ENCODE measurements at places on chromosomes 4 and X.

DNA sequence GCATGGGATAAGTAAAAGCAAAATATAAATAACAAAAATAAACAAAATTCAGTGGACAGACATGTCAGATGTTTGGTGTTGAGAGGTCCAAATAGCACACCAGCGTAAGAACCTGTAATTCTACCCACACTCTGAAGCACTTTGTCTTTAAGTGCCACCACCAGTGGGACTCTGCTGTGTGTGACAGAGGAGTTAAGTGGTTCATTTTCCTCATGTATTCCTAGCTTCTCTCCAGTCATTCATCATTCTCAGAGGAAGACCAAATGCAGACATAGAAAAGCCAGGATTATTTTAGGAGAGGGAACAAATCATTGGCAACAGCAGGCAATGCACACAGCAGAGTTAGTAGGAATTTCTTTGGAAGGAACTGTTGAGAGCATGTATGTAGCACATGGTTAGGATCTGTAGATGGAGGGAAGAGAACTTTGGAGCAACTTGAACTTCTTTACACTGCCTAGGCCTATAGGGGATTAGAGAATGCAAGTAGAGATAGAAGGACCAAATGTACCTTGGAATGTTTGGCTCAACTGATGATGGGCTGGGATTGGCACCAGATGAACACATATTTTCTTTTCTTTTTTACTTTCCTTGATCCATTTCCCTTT lies 43.0 kb upstream of the ARHGAP24 start:
- DNase-seq, result no peak

- DNase-seq, result no peak
These were observed 73.3 kb downstream of the TASL start for GRCh38 chrX:30504309-30504708.

DNA sequence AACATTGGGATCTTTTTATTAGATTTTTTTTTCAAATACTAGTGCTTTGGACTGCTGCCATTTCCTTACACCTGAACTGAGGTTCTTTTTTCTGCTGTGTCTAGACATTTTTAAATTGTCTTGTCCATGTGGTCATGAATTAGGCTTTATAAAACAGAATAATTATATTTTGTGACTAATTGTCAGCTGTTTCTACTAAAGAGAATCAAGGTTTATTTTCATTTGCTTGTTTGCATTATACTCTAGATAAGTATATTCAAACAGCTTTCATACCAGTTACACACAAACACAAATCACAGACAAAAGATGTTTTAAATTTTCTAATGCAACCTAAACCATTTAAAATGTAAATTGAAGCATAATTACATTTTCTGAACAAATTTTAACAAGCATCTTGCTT lies 194.7 kb downstream of the GALNTL6 start:
- DNase-seq, result no peak

DNA sequence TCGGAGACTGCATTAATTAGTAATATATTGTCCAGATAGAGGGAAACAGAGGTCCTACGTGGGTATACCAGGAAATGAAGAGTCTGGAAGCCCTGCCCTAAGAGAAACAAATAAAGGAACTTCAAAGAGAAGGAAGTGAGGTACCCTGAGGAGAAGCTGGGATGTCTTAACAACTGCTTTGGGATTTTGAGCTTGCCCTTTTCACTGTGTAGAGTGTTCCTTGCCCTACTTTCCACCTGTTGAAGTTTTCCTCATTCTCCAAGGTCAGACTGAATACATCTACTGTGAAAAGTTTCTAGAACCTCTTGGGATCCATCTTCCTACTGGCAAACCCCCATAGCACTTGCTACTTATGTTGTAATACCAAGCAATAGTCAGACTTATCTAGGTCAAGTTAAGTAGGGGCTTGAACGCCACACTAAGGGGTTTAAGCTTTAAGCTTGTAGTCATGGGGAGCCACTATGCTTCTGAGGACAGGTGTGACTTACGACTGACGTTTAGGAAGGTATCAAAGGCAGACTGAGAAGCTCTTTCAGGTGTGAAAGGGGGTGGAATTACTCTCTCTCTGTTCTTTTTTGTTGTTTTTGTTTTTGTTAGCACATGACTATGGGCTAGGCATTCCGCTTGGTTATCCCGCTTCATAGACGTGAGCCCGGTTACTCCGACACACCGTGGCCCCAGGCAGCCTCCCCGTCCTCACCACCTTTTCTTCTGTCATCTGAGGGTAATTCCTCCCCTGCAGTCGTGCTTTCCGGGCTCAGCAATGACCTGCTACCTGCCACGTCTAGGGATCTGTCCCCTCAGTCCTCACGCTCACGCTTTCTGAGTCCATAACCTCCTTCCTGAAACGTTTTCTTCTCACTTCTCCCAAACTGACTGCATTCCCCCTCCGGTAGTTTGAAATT lies 959 bp upstream of the REST start:
- no peak for DNase-seq

- DNase-seq, result no peak
These were observed 621.6 kb downstream of the PCDH7 start for GRCh38 chr4:31341601-31342359.

- DNase-seq, result no peak
These were observed 614.4 kb upstream of the NR3C2 start for GRCh38 chr4:149056615-149057014.

DNA sequence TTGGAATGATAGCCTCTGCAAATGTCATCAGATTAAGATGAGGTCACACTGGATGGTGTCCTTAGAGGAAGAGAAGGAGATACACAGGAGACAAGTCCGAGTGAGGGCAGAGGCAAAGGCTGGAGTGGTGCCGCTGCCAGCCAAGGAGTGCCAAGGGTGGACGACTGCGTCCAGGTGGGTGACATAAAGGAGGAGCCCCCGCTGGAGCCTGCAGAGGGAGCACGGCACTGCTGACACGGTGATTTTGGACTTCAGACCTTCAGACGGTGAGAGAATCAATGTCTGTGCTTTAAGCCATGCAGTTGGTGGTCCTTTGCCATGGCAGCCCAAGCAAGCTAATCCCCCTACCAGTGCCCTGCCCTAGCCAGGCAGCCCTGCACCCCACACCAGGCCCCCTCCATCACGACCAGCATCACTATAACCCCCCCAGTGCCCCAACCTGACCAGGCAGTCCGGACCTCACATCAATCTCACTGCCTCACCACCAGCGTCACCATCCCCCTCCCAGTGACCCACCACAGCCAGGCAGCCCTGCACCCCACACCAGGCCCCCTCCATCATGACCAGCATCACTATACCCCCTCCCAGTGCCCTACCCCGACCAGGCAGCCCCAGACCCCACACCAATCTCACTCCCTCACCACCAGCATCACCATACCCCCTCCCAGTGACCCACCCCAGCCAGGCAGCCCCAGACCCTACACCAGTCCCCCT lies 130.0 kb downstream of the HMX1 start:
- no peak for DNase-seq

GRCh38 chrX:97685753-97686152 lies 802.0 kb downstream of the RPA4 start:
- DNase-seq, result no peak

GRCh38 chr4:81468678-81469077 lies 3.0 kb downstream of the RASGEF1B start:
- DNase-seq, result no peak

- no peak for DNase-seq
These were observed 24.5 kb upstream of the ASMTL start for GRCh38 chrX:1477229-1477628.

- no peak for DNase-seq
These were observed 8.2 kb downstream of the ZCCHC4 start for GRCh38 chr4:25320773-25321172.

- no peak for DNase-seq
These were observed 52.6 kb downstream of the SULT1B1 start for GRCh38 chr4:69707807-69708206.

DNA sequence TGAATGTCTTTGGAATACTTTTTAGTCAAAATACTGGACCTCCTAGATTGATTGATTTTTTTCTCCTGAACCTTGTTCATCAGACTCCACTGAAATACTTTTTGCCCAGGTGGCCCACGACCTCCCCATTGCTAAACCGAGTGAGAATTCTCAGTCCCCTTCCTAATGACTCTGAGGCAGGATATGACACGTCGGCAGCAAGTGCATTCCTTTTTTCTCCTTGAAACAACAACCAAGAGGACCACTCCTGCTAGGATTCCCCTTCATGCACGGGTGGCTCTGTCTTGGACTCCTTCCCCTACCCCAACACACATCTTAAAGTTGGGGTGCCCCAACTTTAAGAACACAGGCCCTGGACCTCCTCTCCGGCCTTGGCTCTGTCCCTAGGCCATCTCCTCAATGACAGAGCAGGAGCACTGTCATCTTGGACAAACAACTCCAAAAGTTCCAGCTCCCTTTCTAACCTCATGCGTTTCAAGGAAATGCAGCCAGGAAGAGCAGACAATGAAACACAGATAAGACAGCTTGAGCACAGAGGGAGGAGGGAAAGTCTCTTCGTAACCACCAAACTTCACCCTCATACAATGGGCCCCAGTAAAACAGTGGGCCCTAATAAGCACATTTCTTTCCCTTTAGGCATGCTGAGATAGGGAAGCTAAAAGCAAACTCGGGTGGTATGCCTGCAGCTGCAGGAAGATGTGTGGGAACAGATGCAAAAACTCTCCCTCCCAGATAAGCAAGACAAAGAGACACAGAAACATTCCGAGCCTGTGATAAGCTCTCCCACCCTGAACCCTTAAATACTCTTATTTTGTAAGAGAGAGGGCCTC lies 33.9 kb downstream of the ZBTB49 start:
- no peak for DNase-seq

DNA sequence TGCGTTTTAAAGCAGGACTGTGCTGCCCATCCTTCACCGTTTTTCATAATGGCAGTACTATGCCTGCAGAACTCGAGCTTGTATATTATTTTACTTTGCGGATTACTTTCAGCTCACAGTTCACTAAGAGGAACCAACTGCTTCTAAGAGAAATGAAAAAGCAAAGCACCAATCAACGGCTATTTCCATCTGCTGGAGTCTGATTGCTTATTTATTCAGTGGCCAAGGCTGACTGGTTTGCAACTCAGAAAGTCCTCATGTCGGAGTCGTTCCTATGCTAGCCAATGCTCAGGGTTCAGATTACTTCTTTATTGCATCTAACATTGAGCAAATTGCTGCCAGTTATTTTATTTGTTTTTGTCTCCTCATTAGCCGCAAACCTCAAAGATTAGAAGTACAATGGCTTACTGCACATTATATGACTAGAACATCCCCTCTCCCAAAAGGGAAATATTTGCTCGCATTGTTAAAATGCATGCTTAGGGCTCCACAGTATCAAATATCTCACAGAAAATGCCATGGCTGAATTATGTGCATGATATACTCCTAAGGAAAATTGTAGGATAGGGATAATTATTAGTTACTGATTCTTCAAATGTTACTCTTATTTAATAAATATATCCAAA lies 1628.2 kb upstream of the ADGRL3 start:
- DNase-seq, result no peak

- no peak for DNase-seq
These were observed 808.9 kb downstream of the RPA4 start for GRCh38 chrX:97692575-97692974.

GRCh38 chr4:150382028-150382427 lies 199.9 kb upstream of the MAB21L2 start:
- DNase-seq, result no peak

GRCh38 chrX:153775293-153776119 lies 5.3 kb upstream of the SRPK3 start:
- no peak for DNase-seq

GRCh38 chr4:139266208-139266582 lies 13.8 kb downstream of the MGARP start:
- no peak for DNase-seq

DNA sequence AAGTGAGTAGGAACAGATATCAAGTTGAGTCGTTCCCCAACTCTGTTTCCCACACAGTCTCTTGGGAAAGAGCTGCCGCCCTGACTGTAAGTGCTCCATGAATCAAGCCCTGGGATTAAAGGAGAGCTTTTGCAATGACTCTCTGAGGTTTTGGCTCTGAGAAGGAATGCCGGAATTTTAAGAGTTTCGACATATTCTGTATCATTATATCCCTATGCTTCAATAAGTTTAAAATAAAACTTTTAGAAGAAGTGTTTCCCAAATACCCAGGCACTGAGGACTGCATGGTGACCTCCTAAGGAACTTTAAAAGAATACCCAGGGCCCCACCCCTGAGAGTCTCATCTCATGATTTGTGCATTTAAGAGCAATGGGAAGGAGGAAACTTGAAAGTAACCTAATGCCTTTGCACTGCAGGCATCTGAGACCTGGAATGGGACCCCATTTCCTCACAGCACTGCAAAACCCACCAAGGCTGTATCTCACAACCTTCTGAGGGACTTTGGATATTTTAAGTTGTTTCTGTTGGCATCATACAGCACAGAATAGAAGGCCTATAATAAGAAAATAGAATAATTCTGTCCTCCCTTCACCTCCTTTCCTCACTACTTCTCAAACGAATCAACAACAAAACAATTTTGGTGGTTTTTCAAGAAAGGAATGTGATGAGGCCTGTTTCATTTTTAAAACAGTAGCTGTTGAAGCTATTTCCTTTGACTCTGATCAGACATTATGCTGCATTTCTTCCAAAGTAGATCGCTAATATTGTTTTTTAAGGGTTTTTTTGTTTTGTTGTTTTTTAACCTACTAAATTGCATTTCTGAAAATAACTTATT lies 121.2 kb downstream of the GASK1B start:
- DNase-seq, result no peak

- DNase-seq, result no peak
These were observed 19.4 kb downstream of the BMP3 start for GRCh38 chr4:81049907-81050306.

DNA sequence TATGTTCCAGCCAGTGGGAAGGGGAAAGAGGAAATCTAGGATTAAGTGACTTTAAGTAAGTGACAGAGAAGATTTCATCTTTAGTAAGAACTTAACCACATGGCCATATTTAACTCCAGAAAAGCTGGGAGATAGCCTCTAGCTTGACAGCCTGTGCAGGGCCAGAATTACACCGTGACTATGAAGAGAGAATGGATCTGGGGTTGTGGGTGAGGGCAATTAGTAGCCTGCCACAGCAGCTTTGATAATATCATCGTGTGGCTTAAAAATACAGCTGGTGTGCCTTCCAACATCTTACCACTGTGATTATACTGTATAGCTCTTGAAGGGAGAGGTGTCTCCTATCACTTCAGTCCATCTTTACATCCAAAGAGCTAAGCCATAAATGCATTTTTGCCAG lies 57.6 kb upstream of the TBC1D9 start:
- DNase-seq, result no peak

GRCh38 chr4:164937576-164938270 lies 39.7 kb downstream of the TRIM61 start:
- DNase-seq, result no peak

DNA sequence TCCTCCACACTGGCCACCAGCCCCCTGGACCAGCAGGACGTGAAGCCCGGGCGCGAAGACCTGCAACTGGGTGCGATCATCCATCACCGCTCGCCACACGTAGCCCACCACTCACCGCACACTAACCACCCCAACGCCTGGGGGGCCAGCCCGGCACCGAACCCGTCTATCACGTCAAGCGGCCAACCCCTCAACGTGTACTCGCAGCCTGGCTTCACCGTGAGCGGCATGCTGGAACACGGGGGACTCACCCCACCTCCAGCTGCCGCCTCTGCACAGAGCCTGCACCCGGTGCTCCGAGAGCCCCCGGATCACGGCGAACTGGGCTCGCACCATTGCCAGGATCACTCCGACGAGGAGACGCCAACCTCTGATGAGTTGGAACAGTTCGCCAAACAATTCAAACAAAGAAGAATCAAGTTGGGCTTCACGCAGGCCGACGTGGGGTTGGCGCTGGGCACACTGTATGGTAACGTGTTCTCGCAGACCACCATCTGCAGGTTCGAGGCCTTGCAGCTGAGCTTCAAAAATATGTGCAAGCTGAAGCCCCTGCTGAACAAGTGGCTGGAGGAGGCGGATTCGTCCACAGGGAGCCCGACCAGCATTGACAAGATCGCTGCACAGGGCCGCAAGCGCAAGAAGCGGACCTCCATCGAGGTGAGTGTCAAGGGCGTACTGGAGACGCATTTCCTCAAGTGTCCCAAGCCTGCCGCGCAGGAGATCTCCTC lies 600 bp downstream of the POU3F4 start:
- DNase-seq, result no peak
